ENCODE measurements at places on chromosomes 5 and 9.

- no peak for DNase-seq
Observed at GRCh38 chr9:95634114-95634513, 117.3 kb upstream of the PTCH1 start.

GRCh38 chr9:80649001-80649420 is 1040.3 kb downstream of the TLE1 start:
- DNase-seq = no peak

GRCh38 chr5:96054311-96055030 is 92.8 kb upstream of the ELL2 start:
- DNase-seq = no peak

- peak; percentile 62 for DNase-seq
Observed at GRCh38 chr5:40437452-40437861, 242.3 kb upstream of the PTGER4 start.

GRCh38 chr5:119079318-119079921 is 8.5 kb downstream of the DMXL1 start:
- DNase-seq = peak; percentile 68

GRCh38 chr9:16485575-16486321 is 384.7 kb downstream of the BNC2 start:
- DNase-seq = no peak

Measured in T-helper 2 cell treated with Interferon-gamma antibody and Interleukin-4, amounts not matched to agents 5 μg/mL and 100 μg/mL, for 36 hours (primary cell).